ENCODE measurements at places on chromosomes 1 and 21.
A peak's percentile ranks its signal among the peaks of the same experiment; 100 is the strongest.

DNA sequence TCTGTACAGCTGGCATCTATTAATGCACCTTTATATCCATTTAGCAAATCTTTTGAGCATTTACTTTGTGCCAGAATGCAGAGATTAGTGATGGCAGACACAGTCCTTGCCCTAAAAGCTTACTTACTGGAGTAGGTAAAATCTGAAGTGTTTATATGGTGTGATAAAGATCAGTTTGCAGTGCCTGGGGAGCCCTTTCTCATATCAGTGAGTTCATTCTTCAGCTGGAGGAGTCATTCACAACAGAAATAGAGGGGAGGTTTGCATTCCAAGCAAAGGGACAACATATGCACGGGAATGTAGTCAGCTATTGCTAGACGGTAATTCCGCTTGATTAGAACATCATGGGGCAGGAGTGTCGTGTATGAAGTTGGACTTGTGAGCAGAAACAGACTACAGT is 8.4 kb downstream of the SLC35F3 start:
- DNase-seq: no peak

DNA sequence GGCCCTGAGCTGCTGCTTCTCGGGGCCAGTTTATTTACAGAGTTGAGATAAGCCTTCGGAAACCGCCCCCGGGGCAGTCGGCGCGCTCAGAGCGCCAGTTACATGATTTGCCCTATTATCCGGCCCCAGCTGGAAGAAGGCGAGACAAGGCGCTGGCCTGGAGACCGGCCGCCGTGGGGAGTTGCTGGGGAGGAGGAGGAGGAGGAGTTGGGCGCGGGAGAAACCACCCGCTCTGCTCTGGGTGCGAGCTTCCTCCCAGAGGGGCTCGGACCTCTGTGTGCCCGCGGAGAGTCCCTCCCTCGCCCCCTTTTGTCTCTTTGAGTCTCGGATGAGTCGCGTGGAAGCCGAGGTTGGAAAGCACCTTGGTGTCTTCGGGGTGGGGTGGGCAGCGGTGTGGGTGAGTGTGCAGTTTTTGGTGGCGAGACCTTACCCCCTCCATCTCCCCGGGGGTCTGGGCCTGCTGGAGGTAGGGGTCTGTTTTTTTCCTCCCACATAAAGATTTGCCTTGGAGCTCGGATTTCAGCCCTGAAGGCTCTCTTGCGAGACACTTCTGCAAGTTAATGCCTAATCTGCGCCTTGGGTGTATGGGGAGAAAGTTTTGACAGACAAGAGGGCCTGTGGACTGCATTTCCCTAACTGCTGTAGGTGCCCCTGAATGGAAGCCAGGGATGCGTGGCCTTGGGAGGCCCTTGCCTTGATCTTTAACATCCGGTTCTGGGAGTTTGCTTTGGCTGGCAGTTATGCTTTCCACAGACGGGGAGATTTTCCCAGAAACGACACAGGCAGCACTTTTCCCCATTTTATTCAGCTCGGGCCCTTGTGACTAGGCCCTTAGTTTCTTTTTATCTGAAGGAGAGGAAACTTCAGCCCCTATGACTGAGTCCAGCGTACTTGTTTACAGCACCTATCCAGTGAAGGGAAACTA is 80.0 kb downstream of the NDUFS5 start:
- peak; percentile 28 for DNase-seq

GRCh38 chr21:45041351-45041805 is 33.0 kb upstream of the ADARB1 start:
- DNase-seq: no peak

DNA sequence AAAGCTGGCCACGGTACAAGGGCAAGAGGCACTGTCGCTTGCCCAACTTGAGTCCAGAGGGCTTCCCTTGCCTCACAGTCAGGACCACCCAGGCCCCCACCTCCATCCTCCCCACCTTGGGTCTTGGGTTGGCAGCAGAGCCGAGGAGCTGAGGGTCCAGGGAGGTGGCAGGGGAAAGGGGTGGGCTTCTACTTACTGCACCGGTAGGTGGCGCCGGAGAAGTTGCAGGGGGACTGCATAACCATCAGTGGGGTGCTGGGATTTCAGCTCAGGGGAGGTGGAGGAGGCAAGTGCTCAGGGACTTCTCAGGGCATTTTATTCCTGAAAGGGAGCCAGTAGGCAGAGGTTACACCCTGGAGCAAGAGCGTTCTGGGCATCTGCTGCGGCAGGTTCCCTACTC is 44.0 kb downstream of the TRIM62 start:
- DNase-seq: peak; percentile 25

GRCh38 chr1:116340506-116341231 is 32.4 kb upstream of the ATP1A1 start:
- DNase-seq: no peak

GRCh38 chr1:207335695-207336363 is 14.4 kb downstream of the CD55 start:
- no peak for DNase-seq

GRCh38 chr1:210342986-210343780 is 14.5 kb downstream of the HHAT start:
- DNase-seq: no peak

- DNase-seq: no peak
Observed at GRCh38 chr1:152967201-152967600, 3.2 kb upstream of the SPRR4 start.

DNA sequence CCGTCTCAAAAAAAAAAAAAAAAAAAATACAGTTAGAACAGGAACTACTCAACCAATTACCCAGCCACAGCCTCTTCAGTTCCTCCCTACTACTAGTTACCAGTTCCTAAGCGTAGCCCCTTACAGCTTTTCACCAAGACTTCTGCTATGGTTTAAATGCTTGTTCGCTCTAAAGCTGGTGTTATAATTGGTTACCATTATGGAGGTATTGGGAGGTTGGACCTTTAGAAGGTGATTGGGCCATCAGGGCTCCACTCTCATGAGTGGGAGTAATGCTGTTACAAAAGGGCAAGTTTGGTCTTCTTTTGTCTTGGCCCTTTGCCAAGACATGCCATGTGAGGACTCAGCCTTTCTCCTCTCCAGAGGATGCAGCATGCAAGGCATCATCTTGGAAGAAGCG is 3.0 kb upstream of the SMPDL3B start:
- DNase-seq: no peak

DNA sequence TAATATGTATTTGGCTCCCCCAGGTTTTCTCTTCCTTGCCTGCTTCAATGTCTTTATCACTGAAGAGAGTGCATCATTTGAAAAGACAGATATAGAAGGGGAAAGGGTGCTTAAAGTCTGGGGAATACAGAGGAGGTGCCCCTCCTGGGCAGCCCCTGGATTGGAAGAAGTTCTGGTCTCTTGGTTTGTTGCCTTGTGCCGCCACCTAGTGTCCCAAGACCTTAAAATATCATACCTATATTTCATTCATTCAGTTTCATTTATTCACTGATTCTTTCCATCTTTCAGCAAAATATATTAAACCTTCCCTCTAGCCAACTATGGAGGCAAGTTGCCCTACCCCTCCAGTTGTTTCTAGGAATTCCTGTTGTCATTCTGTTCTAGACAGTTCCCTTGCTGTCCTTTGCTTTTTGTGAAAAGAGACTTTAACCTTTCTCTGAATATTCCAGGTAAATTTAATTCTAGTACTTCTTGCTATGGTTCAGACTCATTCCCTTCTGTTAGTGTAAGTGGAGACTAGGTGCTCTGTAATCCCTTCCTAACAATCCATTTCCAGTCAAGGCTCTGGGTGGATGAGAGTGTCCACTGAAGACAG is 56.1 kb downstream of the MEF2D start:
- no peak for DNase-seq

- DNase-seq: no peak
Observed at GRCh38 chr1:75136921-75137641, 2.9 kb downstream of the LHX8 start.

GRCh38 chr1:187185389-187185788 is 356.6 kb downstream of the PLA2G4A start:
- no peak for DNase-seq

DNA sequence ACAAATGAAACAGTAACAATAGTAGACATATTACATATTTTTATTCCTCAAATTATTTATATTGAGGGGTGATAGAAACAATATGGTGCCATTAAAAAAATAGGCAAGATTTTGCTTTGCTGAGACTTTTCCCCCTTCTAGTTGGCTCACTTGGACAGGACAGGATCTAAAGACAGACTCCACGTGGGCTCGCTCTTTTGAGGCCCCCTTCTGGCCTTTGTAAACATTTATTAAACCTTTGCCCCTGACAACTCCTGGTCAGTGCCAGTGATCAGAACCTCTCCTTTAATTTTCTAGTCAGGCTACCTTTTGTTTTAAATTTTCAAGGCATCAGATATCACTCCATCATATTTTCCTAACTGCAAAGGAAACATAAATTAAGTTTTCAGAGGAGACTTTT is 49.7 kb upstream of the IFI44L start:
- DNase-seq: no peak

DNA sequence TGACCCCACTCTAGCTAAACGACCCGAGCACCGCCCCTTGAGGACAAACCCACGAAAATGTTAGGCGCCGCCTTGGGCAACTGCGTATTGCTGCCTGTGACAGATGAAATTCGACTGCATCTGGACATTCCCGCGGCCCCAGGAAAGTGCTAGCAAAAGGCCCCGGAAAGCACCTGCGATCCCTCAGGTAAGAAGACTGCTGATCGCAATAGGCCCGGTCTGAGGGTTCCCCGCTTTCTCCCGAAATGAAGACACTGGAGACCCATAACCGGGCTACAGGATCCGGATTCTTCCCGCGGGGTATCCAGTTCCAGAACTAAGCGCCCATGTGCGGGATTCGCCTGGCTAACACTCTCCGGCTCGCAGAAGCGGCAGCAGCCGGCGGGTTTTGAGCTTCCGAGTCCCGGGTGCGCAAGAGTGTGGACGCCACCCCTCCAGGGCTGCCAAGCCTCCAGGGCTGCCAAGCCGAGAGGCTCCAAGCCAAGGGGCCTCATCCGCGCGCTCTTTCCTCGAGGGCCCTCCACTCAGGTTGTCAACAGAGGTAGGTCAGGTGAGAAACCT is 157.9 kb upstream of the NBPF11 start:
- no peak for DNase-seq

DNA sequence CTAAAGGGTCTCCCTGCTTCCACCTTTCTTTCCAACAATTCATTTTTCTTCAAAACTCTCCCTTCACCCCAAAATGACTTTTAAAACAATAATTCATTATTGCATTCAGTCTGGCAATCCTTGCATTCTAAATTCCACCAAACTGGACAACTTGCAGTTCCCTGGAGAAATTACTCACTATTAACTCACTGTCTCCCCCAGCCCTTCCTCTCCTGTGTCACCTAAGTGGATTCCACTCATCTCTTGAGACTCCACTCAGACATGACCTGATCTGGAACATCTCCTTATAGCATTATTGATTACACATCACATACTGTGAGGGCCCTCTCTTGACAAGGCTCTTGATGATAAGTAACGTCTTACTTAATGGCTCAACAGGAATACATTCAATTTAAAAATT is 257.1 kb downstream of the BRINP2 start:
- DNase-seq: no peak

DNA sequence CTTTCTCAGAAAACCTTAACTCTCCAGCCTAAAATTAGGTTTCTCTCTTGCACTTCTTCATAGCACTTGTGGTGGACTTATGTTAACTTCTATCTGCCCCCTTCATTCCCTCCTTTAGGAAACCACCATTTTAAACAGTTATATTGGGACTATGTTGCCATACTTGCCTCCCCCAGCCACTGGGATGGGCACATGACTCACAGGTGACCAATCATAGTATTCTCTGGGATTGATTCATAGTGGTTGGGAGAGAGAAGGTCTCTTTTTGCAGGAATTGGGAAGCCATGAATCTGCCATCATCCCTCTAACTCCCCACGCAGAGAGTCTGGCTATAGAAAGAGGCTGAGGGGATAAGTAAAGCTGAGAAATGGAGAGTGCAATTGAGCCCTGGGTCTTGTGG is 50.4 kb upstream of the NRDC start:
- no peak for DNase-seq

GRCh38 chr1:181504399-181504842 is 21.1 kb downstream of the CACNA1E start:
- no peak for DNase-seq

DNA sequence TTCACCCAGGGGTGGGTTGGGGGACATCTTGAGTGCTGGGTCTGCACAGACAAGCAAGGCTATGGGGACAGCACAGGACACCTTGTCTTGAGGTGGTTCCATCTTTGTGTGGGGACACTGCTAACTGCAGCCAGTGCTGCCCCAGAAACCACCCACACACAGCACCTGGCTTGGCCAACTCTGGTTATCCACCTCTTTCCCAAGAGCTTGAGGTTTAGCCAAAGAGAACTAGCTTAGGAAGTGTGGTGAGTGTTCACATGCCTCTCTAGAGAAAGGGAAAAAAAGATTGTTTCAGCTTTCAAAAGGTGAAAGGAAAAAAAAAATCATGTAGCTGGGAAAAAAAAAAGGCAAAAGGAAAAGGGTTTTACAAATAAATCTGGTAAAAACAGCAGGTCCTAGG is 32.4 kb downstream of the BCAR3 start:
- no peak for DNase-seq

DNA sequence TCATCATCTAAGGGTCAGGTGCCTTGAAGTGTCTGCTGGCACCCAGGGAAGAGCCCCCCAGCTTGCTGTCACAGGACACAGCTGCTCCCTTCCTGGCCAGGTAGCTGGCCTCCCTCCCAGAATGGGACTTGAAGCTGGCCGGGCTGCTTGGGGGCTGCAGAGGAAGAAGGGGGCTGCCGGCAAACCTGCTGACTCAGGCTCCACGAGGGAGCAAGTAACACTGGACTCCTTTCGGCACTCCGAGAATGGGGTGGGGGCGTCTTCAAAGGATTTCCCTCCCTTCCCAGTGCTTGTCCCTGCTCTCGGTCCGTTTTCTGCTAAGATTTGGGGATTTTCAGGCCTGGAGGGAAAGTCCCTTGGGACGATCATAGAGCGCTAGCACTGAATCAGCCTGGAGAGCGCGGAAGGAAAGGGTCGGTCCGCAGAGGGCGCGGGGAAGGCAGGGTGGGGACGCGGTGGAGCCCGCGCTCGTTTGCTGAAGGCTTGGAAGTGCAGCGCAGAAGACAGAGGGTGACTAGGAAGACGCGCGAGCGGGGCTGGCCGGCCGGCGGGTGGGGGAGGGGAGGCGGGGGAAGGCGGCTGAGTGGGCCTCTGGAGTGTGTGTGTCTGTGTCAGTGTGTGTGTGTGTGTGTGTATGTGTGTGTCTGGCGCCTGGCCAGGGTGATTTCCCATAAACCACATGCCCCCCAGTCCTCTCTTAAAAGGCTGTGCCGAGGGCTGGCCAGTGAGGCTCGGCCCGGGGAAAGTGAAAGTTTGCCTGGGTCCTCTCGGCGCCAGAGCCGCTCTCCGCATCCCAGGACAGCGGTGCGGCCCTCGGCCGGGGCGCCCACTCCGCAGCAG is at the start of gene CSF1:
CSF1 (plus strand) TSS at position 727 of the 840 bp plus-strand sequence. CDS start 175 bp downstream, outside the sequence.
- peak; percentile 67 for DNase-seq

Measured in stimulated activated CD4-positive, alpha-beta T cell treated with anti-CD3 and anti-CD28 coated beads, Interleukin-12 subunit alpha, Interleukin-12 subunit beta, amount 100 ng/mL, for 4 hours (primary cell).